ENCODE measurements at places on chromosomes 6 and 20.

GRCh38 chr20:7627734-7628663 lies 312.3 kb downstream of the HAO1 start:
- no peak for DNase-seq

GRCh38 chr6:148934539-148934938 lies 187.7 kb downstream of the UST start:
- no peak for DNase-seq

DNA sequence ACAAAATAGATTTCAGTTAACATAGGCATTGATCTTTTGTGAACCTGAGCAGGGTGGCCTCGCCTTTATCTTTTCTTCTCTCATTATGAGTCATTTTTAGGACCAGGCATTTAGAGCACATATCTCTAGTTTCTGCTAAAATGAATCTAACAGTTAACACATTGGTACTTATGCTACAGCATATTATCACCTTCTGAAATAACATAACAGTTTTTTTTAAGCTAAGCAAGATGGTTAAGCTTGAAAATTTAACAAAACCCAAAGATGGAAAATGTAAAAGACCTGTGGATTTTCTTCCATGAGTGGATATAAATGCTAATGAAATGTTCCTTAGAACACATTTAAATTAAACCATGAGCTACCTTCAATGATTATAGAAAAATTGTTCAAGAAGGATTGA lies 487.1 kb upstream of the RNF217 start:
- DNase-seq = no peak

- DNase-seq = no peak
Observed at GRCh38 chr6:75130784-75131183, 75.1 kb downstream of the COL12A1 start.

- no peak for DNase-seq
Observed at GRCh38 chr6:146984251-146984924, 219.8 kb upstream of the STXBP5 start.

All from stimulated activated CD8-positive, alpha-beta memory T cell treated with anti-CD3 and anti-CD28 coated beads, Interleukin-7, amount 100 ng/mL, for 48 hours (primary cell).